ENCODE measurements at places on chromosomes 2 and 18.
A peak's percentile ranks its signal among the peaks of the same experiment; 100 is the strongest.

GRCh38 chr2:10230499-10230898, 72.2 kb upstream of the HPCAL1 start:
- no peak for DNase-seq

- DNase-seq = no peak
These were observed 23.2 kb upstream of the SLC35F6 start for GRCh38 chr2:26740890-26741302.

GRCh38 chr2:207768866-207769596, 675 bp downstream of the FZD5 start:
- no peak for DNase-seq

DNA sequence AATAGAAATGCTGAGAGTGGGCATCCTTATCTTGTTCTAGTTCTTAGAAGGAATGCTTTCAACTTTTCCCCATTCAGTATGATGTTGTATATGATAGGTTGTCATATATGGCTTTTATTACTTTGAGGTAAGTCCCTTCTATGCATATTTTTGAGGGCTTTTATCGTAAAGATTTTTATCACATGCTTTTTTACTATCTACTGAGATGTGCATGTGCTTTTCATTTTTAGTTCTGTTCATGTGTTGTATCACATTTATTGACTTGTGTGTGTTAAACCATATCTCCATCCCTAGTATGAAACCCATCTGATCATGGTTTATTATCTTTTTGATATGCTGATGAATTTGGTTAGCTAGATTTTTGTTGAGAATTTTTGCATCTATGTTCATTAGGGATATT, 1008.8 kb downstream of the CNTNAP5 start:
- no peak for DNase-seq

- no peak for DNase-seq
These were observed 216.2 kb downstream of the SETBP1 start for GRCh38 chr18:44896846-44897245.

DNA sequence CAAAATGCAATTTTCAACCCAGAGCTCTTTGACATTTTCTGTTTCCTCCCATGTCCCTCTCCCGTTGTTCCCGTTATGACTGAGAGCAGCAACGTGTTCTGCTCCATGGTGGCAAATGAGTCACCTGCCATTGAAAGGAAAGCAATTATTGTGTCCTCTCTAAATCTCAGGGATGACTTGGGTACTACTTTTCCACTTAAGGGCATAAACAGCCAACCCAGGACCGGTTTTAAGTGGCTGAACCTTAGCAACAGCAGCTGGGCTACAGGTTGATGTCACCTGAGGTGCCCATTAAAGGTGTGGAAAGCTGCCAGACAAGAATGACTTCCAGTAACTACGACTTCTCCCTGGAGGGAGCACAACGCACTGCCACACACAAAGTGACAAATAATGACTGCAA, 236.8 kb downstream of the NCKAP5 start:
- no peak for DNase-seq

DNA sequence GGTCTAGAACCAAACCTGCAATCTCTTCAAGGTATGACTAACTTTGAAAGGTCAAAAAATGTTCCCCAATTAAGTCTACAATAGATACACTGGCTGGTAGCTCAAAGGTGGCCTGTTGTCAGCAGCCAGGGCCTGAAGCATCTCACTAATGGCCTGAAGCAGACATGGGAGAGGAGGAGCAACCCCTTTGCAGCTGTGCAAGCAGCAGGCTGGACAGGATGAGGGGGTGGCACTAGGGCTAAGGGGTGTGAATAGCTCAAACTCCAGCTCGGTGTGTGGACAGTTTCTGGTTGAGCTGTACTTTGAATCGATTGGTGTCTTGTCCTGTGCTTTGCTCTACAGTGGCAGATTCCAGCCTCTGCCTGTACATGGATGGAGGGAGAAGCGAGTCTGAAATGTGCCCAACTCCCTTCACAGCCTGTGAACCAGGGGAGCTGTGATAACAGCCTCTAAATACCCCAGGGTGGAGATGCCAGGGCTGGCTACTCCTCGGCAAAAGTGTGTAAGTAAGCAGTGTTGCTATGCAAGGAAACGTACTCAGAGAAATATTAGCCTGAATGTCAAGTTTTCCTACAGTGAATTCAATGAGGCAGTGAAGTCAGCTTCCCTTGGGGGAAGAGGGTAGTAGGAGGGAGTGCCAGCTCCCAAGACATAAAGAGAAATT, 34.7 kb upstream of the DTNB start:
- DNase-seq = no peak

- no peak for DNase-seq
These were observed 326.4 kb downstream of the EIPR1 start for GRCh38 chr2:3051266-3051665.

- no peak for DNase-seq
These were observed 177.1 kb downstream of the RNF144A start for GRCh38 chr2:7094231-7094741.

DNA sequence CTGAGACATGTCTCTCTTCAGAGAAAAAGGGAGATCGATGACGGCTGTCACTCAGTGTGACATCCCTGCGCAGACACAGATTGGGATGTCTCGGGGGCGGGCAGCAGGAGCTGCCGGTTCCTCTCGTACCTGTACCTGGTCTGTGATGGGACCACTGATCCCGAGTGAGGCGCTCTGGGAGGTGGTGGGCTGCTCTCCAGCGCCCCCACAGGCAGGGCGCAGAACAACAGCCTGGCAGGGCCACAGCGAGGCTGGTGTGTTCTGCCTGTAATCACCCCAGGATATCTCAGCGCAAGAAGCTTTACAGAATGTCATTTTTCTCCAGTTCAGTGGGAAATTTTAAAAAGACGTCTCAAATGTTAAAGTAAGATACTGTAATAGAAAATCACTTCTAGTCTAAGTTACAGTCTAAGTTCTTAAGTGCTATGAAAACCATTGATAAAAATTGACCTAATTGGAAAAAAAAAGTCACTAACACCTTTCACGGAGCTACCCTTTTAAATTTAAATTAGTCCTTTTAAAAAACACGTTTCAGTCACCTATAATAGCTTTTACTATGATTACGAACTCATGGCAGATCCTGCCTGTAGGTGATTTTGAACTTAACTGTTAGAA, 189.8 kb downstream of the SNTG2 start:
- no peak for DNase-seq

- DNase-seq = no peak
These were observed 123.6 kb downstream of the CSRNP3 start for GRCh38 chr2:165593081-165593480.

- no peak for DNase-seq
These were observed 20.0 kb upstream of the LPIN1 start for GRCh38 chr2:11726384-11726783.

DNA sequence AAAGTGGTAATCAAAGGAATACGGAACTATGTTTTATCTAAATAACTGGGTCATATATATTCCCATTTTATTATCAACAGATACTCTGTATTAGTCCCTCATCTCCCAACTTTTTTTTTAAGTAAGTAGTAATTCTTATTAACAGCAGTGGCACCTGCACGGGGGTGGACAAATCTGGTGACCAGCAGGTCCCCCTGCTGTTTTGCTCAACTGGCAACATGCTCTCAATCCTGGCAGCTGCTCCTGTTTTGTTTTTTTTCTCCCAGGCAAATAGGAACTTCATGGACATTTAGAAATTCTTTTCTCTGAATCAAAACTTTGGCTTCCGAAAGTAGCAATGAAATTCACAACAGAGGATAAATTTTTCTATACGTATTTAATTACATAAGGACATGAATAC, 193.5 kb downstream of the SS18 start:
- DNase-seq = no peak

DNA sequence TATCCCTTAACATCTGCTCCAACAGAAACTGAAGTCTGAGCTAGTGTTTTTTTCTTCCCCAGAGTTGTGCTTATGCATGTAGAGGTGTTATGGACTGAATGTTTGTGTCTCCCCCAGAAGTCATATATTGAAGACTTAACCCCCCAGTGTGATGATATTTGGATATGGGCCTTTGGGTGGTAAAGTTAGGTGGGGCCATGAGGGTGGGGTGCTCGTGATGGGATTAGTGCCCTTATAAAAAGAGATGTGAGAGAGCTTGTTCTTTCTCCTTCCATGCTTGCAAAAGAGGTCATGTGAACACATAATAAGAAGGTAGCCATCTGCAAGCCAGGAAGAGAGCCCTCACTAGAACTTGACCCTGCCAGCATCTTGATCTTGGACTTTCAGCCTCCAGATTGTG, 34.4 kb upstream of the APOB start:
- DNase-seq = no peak

- no peak for DNase-seq
These were observed 1523.7 kb upstream of the ACVR2A start for GRCh38 chr2:146321175-146321574.

DNA sequence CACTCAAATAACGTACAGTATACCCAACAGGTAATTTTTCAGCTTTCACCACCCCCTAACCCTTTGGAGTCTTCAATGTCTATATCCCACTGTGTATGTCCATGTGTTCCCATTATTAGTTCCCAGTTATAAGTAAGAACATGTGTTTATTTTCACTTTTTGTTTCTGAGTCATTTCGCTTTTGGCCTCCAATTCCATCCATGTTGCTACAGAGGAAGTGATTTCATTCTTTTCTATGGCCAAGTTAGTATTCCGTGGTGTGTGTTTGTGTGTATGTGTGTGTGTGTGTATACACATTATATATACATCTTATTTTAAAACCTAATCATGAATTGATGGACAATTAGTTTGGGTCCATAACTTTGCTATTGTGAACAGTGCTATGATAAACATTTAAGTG, 464.4 kb downstream of the CMPK2 start:
- peak; percentile 1 for DNase-seq

GRCh38 chr2:180573951-180574350, 406.5 kb upstream of the UBE2E3 start:
- DNase-seq = no peak

- no peak for DNase-seq
These were observed 13.4 kb upstream of the MAP3K2 start for GRCh38 chr2:127400897-127401756.

GRCh38 chr2:40219141-40219540, 232.7 kb downstream of the SLC8A1 start:
- DNase-seq = no peak

DNA sequence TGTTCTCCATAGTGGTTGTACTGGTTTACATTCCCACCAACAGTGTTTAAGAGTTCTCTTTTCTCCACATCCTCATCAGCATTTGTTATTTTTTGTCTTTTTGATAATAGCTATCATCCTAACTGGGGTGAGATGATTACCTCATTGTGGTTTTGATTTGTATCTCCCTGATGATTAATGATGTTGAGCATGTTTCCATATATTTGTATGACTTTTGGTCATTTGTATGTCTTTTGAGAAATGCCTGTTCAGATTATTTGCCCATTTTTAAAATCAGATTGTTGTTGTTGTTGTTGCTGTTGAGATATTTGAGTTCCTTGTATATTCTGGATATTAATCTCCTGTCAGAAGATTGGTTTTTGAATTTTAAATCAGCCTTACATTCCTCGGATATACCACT, 147.5 kb downstream of the NCOA1 start:
- DNase-seq = no peak

- DNase-seq = no peak
These were observed 70.6 kb downstream of the NRP2 start for GRCh38 chr2:205752924-205753323.

Data from AG09319 (cell line).